ENCODE measurements at places on chromosomes 1 and 21. TPM values are rescaled to one million over a fixed set of nuclear protein-coding genes. Genes with fewer than 3 reads are reported as not detected.

FCRL5 gene
- total RNA-seq = not detected

DNA sequence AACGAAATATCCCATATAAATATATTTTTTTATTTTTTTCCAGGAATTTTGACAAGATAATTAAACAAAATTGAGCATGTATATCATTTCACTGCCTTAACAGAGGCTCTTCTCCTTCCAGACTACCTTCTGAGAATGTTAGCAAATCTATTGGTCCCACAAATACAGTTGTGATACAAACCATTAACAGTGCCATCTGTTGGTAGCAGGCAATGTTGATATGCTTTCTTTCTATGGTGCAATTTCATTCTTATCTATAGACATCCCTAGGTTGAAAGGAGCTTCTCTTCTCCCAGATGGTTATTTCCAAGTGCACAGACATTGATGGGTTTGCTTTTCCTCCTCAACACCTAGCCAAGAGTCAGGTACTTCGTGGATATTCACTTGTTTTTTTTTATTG is 303.6 kb downstream of the USH2A start:
- no peak for DNase-seq

- DNase-seq = no peak
Observed at GRCh38 chr21:38293113-38293512, 36.3 kb downstream of the KCNJ15 start.

GRCh38 chr1:202967684-202968281 is 726 bp upstream of the CYB5R1 start:
- peak; percentile 48 for DNase-seq

ETS2 gene
- total RNA-seq = 11.0 TPM

GRCh38 chr1:34137411-34137810 is 27.6 kb downstream of the CSMD2 start:
- DNase-seq = no peak

DNA sequence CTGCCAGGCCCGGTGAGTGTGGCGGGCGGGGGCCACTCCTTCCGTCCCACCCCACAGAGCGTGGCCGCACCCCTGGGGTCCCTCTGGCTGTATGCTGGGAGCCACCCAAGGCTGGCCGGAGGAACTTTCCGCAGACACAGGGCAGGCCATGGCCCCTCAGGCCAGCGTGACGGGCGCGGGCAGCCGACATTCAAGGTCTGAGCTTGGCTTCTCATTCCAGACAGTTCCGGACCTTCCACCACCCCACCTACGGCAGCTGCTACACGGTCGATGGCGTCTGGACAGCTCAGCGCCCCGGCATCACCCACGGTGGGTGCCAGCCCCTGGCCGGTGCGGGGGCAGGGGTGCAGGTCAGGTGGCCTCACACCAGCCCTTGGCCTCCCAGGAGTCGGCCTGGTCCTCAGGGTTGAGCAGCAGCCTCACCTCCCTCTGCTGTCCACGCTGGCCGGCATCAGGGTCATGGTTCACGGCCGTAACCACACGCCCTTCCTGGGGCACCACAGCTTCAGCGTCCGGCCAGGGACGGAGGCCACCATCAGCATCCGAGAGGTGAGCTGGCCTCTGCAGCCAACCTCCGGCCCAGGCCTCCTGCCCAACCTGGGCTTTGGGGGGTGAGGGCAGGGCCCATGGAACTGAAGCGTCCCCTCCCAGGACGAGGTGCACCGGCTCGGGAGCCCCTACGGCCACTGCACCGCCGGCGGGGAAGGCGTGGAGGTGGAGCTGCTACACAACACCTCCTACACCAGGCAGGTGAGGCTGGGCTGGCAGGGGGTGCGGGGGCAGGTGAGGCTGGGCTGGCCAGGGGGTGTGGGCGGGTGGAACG is 7.3 kb downstream of the SCNN1D start:
- DNase-seq = no peak

GRCh38 chr1:152817309-152817708 is 5.5 kb downstream of the LCE1B start:
- no peak for DNase-seq

DNA sequence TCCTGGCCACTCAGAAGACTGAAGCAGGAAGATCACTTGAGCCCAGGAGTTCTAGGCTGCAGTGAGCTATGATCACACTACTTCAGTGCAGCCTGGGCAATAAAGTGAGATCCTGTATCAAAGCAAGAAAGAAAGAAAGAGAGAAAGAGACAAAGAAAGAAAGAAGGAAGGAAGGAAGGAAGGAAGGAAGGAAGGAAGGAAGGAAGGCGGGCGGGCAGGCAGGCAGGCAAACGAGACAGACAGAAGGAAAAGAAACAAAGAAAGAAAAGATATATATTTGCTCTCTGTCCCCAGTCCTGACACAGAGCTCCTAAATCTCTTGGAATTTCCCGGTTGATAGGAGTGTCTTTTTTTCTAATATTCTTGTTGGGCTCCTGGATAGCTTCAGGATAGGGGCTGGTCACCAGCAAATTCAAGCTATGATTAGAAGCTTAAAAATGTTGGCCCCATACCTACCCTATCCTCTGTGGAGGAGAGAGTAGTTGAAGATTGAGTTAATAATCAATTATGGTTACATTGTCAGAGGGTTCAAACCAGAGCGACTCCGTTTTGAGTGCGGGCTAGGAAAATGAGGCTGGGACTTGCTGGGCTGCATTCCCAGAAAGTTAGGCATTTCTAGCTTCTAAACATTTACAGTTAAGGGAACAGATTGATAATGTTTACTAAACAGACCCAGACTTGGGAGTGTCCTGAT is 3.3 kb upstream of the MIGA1 start:
- DNase-seq = no peak

S100A8 gene
- total RNA-seq = 7.3 TPM

GRCh38 chr1:48725341-48726046 is 51.2 kb downstream of the BEND5 start:
- DNase-seq = no peak

VASH2 gene
- total RNA-seq = 28.1 TPM

ST6GALNAC3 gene
- total RNA-seq = 14.3 TPM

HTR6 gene
- 0.41 TPM for total RNA-seq

ST6GALNAC5 gene
- total RNA-seq = 60.7 TPM

- DNase-seq = no peak
Observed at GRCh38 chr1:3852091-3852490, 4.9 kb downstream of the CEP104 start.

GRCh38 chr1:9417695-9418094 is 121.6 kb upstream of the SLC25A33 start:
- no peak for DNase-seq

CLCA4 gene
- not detected for total RNA-seq

- DNase-seq = no peak
Observed at GRCh38 chr1:224820341-224820740, 109.1 kb upstream of the DNAH14 start.

SORT1 gene
- total RNA-seq = 42.8 TPM

DNA sequence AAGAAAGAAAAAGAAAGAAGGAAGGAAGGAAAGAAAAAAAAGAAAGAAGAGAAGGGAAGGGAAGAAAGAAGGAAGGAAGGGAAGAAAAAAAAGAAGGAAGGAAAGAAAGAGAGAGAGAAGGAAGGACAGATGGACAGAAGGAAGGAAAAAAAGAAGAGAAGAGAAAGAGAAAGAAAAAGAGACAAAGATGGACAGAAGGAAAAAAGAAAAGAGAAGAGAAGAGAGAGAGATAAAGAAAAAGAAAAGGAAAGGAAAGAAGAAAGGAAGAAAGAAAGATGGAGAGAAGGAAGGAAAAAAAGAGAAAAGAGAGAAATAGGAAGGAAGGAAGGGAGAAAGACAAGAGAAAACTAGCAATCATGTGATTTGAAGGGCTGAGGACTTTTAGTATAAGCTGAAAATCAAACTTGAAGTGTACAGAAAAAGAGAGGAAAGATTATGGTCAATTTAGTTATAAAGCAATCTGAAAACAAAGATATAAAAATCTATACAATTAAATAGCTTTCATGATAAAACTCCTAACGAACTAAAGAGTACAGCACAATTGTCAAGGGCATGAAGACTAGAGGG is 115.3 kb downstream of the LTN1 start:
- no peak for DNase-seq

KLF17 gene
- total RNA-seq = under 0.01 TPM

DNA sequence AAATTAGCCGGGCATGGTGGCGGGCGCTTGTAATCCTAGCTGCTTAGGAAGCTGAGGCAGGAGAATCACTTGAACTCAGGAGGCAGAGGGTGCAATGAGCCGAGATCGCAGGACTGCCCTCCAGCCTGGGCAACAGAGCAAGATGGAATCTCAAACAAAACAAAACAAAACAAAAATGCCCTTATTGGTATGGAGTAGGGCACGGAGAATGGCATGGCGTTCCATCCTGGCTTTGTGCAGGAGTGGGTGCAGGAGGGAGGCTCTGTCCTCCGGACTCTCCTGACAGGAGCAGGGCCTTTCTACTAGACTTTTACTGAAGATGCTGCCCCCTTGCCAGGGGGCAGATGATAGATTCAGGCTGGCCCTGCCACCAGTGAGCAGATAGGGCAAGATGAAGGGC is 1.0 kb downstream of the TMEM61 start:
- peak; percentile 0 for DNase-seq

DNA sequence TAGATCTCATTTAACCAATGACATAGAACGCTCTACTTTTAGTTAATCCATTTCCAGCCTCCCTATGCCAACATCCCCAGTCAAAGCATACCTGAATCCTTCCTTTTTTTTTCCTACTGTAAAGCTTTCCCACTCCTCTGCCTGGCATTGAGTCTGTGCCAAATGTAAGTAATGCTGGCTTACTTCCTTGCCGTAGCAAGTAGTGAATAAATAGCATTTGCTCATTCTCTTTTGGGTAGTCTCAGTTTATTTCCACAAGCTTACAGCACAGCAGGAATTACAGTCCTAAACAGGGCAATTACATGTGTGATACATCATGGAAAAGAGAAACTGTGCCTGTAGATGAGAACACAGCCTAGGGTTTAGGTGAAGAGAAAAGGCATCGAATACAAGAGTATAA is 352.6 kb upstream of the NEGR1 start:
- no peak for DNase-seq

GRCh38 chr1:225737161-225737560 is 40.5 kb upstream of the SRP9 start:
- no peak for DNase-seq

GRCh38 chr1:68758666-68759209 is 261.9 kb upstream of the DEPDC1 start:
- DNase-seq = no peak

GRCh38 chr21:33075596-33076195 is 5.8 kb downstream of the OLIG1 start:
- DNase-seq = no peak

All from frontal cortex (tissue), 4 donors.